Activated CD8-positive, alpha-beta memory T cell treated with anti-CD3 and anti-CD28 coated beads for 1 hour (primary cell): ENCODE measurements at places on chromosomes 4 and X.

GRCh38 chr4:24015782-24016181 lies 125.9 kb upstream of the PPARGC1A start:
- DNase-seq: no peak

GRCh38 chr4:32858971-32859370 lies 2138.8 kb downstream of the PCDH7 start:
- DNase-seq: no peak

DNA sequence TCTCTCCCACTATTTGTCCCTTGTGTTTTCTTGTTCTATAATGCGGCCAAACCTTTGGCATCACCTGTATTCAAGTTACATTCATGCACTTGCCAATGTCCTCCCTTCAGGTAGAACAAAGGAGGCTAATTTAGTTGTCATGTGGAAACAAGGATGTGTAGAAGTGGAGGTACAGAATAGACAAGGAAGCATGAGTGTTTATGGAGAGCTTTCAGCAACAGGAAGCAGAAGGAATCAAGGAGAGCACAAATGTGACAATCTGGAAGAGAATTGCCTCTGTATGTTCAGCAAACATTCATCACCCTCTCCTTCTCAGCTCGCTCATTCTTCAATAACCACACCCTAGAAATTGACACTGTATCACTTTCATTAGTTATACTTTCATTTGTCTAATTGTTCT lies 103.4 kb downstream of the SLC7A11 start:
- DNase-seq: no peak

- DNase-seq: no peak
Measured at GRCh38 chrX:18377796-18378195, 23.3 kb upstream of the SCML2 start.

- no peak for DNase-seq
Measured at GRCh38 chr4:169618286-169618685, 2.1 kb upstream of the CLCN3 start.

- no peak for DNase-seq
Measured at GRCh38 chr4:75099321-75099720, 166.4 kb downstream of the PARM1 start.

GRCh38 chr4:185941461-185941860 lies 127.5 kb upstream of the TLR3 start:
- no peak for DNase-seq

GRCh38 chrX:134365904-134366303 lies 94.1 kb upstream of the HPRT1 start:
- DNase-seq: no peak

DNA sequence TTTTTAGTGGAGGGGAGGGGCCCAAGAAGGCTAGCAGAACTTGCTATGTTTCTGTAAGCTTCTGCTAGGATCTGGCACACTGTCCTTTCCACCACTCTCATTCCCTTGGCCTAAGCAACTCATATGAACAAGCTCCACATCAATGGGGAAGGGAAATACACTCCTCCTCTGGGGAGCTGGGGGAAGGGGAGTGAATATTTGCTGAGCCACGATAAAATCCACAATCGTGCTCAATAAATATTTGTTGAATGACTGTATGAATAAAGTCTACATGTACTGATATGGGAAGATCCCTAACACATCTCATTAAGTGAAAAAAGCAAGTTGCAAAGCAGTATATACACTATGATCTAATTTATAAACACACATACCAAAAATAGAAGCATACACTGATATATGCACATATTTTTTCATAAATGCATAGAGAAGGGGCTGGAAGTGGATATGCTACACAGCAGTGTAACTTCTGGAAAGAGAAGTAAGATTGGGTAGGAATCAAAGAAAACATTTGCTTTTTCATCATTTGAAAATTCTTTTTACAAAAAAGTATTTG lies 95.8 kb upstream of the EFHC2 start:
- no peak for DNase-seq

DNA sequence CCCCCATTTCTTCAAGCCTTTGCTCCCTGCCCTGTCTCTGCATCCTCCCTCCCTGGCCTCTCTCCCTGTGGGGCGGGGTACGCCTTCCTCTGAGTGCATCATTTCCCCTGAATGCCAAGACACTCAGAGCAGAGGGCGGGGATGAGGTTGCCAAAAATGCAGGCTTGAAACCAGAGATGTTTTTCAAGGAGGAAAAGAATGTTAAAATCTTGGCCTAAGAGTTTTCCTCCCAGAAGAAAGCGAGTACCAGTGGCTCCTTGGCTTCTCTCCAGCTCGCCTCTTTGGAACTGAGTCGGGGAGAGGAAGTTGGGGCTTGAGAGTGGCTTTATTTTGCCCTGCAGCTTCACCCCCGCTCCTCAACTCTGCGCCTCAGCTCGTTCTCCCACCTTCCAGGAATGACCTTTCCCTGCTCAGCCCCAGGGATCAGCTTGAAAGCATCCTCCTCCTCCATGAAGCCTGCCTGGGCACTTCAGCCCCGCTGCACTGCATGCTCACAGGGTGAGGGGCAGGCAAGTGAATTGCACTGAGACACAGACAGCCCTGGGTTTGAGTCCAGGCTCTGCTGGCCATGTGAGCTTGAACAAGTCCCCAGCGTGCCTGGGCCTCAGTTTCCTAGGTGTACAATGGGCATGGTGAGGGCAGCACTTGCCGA lies 57.5 kb upstream of the SORCS2 start:
- DNase-seq: no peak

DNA sequence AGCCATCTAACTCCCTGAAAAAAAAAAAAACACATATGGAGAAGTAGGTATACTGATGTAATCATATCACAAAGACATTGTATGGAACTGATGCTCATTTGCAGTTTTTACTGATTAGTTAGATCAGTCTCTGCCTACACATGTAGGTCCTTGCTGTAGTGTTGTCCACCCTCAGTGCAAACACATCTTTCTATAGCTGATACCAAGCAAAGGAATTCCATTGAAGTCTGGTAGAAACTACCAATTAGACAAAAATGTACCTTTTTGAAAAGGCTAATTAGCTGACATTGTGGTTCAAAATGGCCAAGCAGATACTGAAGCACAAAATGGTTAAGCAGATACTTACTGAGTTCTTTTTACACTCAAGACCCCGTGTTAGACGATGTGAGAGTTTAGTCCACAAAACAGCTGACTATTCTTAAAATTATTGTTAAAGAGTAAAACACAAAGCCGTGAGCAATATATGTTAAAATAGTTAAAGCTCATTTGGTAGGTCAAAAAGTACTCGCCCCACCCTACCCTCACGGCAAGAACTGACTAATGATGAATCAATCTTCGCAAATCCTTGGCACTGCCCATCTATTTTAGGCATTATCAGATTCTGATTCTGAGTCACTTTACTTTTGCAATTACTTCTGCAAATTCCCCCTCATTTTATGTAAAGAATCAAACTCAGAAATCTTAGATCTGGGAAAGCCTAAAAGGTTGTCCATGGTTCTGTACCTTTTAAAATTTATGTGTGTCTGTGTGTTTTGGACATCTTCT lies 40.4 kb downstream of the COL4A6 start:
- DNase-seq: no peak

- no peak for DNase-seq
Measured at GRCh38 chr4:83219344-83220331, 65.0 kb downstream of the COQ2 start.

- no peak for DNase-seq
Measured at GRCh38 chr4:95124906-95125504, 367.2 kb downstream of the BMPR1B start.

DNA sequence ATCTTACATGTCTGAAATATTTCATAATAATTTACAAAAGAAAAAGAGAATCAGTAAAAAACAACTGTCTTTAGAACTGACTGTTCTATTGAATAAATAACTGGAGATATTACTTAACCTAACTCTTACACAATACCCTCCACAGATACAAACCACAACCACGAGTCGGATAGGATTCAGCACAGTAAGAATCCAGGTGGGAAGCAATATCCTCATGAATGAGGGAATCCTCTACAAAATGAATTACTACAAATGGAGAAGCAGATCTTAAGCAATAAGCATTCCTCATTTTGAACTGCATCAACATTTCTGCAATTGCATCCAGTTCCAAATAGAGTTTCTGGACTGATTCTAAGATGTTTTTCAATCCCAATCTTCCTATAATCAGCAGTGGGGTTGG lies 227.1 kb downstream of the SH2D1A start:
- no peak for DNase-seq

- no peak for DNase-seq
Measured at GRCh38 chr4:163395055-163395454, 51.4 kb downstream of the NPY5R start.

- DNase-seq: no peak
Measured at GRCh38 chr4:14520171-14520570, 482.1 kb upstream of the CPEB2 start.

DNA sequence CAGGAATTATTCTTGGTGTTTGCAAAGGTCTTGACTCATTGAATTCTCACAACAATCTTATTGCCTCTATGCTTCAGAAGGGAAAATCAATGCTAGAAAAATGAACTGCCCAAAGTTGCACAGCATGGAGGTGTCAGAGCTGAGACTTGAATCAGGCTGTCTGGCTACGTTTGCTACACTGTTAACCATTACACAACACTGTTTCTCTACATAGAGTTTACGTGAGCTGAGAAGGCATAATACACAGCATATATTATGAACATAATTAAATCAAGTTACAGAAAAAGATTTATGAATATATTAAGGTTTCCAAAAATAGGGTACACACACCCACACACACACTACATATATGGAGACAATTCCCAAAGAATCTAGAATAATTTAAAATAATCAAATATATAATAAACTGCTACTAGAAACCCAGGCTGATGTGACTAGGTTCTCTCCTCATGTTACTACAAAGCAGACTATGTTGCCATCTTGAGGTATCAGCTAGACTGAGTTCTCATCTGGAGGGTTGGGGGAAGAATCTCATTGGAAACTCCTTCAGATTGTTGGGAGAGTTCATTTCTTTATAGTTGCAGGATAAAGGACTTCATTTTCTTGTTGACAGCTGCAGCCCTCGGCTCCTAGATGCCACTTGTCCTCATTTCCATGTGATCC lies 1270.5 kb downstream of the ARAP2 start:
- DNase-seq: no peak

DNA sequence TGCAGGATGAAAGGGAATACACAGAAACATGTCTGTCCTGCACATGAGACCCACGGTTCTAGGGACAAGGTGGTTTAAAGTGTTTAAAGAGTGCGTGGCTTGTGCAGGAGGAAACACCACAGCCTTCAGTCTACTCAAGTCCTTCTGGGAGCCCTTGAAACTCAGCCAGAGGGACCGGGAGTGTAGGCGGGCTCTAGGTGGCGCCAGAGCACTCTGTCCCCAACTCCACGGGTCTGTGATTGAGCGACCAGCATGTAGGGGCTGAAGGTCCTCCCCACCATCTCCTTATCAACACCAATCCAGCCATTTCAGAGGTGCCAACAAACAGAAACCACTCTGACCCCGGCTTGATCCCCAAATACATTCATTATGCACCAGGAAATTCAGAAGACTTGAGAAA lies 82.0 kb upstream of the CLDN34 start:
- no peak for DNase-seq

DNA sequence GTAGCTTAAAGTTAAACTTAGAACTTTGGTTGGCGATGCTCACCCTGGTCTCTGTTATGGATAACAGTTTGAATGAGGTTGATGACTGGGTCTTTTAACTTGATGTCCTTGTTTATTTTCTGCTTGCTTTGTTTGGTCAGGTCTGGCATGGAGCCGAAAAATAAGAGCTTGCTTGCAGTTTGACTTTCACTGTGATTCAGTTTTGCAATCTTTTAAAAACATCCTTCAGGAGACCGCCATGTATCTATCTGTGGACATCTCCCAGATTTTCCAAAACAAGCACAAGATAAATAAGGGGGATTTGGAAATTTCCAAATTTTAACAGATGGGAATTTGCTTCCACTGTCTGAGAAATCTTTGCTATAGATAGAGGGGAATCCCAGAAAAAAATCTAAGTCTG lies 246.7 kb downstream of the PALLD start:
- no peak for DNase-seq

DNA sequence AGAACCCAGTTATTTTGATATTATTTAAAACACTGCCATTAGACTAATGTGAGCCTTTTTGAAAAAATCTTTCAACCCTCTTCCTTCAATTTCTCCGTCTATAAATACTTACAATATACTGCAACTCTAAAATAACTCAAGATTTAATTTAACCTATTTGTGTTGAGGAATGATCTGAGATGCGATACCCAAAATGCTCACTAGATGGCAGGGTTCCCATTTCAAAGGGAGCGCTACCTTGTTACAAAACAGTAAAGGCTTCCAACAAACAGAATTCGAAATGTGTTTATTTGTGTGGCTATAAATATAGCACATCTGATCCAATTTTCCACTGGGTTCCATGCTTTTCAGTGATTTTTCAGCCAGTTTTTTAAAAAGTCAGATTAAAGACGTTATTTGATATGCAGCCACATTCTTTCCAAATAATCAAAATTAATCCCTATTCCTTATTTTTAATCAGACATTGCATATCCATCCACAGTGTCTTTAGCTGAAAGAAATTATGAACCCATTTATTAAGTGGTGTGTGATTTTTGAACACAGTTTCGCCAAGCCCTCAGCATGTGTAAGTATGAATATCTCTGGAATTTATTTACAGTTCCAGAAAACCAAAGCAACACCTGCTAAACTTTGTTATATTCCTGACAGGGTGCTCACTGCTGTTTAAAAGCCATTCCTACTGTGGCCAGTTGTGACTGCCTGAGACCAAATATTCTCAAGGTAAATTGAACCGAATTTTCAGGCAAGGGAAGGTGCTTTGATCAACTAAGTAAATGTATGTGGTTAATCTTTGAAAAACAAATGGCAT lies 668.0 kb upstream of the LCORL start:
- no peak for DNase-seq

- no peak for DNase-seq
Measured at GRCh38 chrX:49233176-49233575, at the start of gene CACNA1F. Gene CACNA1F, minus strand, starts transcription at chrX:49233340. Its CDS starts 31 bp downstream, at chrX:49233309.

DNA sequence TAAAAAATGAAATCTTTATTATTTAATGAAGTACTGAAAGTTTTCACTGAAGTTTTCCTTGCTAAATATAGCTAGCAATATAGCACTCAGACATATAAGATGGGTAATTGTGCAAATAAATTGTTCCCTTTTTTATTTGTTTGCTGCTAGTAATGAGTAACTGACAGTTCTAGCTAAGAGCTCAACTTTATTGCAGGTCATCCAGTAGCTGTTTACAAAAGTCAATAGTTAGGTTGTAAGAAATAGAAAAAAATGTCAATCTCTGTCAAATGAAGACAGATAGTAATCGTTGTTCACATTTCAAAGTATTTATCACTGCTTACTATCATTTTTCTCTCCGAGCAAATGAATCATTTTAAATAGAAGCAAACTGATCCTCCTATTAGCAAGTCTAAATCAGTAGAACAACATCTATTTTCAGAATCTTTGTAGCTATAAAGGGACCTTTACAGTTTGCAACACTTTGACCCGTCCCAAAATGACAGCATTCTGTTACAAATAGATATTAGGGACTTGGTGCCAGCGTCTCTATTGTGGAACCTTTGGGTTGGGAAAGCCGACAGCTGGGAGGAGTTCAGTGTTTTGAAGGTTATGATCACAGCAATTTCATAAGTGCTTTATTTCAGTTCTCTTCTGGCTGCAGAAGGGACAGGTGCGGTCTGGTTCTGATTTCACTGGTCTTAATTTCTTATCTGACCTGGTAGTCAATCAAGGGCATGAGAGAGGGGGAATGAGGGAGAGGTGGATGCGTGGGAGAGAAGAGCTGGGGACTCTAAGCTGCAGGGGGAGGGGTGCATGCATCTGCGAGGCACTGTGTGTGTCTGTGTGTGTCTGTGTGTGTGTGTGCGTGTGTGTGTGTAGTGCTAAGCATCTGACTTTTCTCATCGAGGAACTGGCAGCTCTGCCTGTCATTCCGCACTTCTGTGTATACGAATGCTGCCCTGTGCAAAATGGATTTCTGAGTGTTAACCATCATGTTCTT lies 227.9 kb upstream of the PITX2 start:
- DNase-seq: no peak

GRCh38 chrX:136450050-136450830 lies 37.5 kb upstream of the BRS3 start:
- DNase-seq: no peak
